GM19239 (cell line): ENCODE measurements at places on chromosomes 16 and 17.

- no peak for DNase-seq
Observed at GRCh38 chr16:71708696-71709095, 15.8 kb downstream of the PHLPP2 start.

- peak; percentile 67 for DNase-seq
Observed at GRCh38 chr16:89020068-89020924, 43.3 kb upstream of the CBFA2T3 start.

DNA sequence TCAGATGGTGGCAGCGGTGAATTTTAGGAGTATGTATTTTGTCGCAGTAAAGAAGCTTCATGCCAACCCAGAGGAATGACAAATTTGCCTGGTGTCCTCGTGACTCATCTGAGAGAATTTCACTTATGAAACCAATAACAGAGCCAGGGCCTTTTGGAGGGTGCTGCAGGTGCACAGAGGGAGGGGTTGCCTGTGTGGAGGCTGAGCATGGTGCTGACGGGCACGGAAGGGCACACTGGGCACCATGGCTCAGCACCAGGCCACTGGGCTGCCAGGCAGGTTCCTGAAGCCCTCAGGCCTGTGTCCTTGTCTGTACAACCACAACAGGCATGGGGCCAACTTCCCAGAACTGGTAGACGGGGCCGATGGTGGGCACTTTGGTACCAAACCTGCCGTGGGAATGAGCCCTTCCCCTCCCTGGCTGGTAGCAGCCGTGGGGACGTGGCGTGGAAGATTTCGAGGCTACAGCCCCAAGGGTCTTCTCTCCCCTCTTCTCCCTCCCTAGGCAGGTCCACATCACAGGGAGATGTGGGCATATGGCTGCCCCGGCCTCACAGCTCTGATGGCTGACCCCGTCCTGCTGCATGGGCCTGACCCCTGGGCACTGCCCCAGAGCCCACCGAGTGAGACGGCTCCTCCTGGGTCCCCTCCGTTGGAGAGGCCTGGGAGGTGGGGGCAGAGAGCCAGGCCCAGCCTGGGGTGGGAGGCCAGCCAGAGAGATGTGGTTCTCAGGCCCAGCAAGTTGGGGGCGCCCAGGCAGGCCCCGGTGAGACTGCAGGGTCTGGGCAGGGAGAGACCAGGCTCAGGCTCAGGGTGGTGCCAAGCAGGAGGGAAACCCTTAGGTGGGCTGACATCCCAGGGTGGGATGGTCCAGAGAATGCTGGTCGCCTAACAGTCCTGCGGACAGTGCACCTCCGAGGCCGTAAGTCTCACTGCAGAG lies 30.2 kb upstream of the ZNF469 start:
- DNase-seq = no peak

- no peak for DNase-seq
Observed at GRCh38 chr17:63345611-63346010, 100.5 kb downstream of the CYB561 start.

- no peak for DNase-seq
Observed at GRCh38 chr16:57273359-57273758, 11.1 kb downstream of the PLLP start.

- no peak for DNase-seq
Observed at GRCh38 chr17:56599088-56599487, 5.6 kb downstream of the NOG start.

DNA sequence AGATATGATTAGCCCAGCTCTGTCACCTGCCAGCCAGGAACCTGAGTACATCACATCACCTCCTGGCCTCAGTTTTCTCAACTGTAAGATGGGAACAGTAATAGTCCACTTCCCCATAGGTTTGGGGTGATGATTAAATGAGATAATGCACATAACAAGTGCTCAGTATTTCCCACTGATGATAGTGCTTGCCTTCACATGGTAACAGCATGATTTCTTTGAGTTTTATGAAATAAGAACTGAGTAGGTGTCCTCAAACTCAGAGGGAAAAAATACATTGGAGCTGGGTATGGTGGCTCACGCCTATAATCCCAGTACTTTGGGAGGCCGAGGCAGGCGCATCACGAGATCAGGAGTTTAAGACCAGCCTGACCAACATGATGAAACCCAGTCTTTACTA lies 30.1 kb upstream of the SNN start:
- DNase-seq = no peak

- DNase-seq = no peak
Observed at GRCh38 chr16:56639045-56639444, 579 bp downstream of the MT1A start.

- DNase-seq = no peak
Observed at GRCh38 chr17:69949973-69950695, 124.9 kb upstream of the KCNJ16 start.

- no peak for DNase-seq
Observed at GRCh38 chr16:19837331-19837980, 47.2 kb downstream of the GPRC5B start.

DNA sequence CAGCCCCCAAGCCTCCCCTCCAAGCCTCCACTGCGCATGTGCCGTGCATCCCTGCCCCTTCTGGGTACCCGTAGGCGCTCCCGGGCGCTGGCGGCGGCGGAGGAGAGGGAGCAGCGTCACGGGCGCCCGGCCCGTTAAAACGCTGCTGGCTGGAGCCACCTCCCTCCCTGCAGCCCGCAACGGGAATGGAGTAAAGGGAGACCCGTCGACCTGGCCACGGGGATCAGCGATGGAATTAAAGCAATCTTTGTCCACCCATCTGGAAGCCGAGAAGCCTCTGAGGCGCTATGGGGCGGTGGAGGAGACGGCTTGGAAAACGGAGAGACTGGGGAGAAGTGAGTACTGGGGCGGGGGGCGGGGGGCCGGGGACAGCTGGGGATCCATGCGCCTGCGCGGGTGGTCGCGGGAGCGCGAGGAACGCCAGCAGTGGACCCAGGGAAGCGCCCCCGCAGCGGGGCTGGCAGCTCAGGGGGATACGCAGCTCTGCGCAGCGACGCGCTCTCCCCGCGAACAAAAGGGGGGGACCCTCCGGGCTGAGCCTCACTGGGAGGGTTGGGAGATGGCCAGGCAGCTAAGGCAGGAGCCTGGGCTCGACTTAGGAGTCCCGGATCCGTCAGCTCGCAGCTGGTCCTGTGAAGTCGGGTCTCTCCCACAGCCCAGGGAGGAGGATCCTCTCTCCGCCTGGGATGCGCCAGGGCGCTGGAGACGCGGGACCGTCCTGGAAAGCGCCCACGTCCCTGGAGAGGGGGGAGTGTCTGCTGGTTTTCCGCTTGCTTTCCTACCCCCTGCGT lies at the start of gene BMERB1:
BMERB1 (plus strand) TSS at position 164 of the 791 bp plus-strand sequence; CDS start at position 230, 66 bp downstream.
- no peak for DNase-seq

GRCh38 chr17:15452746-15453145 lies 14.7 kb downstream of the CDRT4 start:
- no peak for DNase-seq

GRCh38 chr17:74842599-74843351 lies 16.9 kb downstream of the GRIN2C start:
- DNase-seq = peak; percentile 67

DNA sequence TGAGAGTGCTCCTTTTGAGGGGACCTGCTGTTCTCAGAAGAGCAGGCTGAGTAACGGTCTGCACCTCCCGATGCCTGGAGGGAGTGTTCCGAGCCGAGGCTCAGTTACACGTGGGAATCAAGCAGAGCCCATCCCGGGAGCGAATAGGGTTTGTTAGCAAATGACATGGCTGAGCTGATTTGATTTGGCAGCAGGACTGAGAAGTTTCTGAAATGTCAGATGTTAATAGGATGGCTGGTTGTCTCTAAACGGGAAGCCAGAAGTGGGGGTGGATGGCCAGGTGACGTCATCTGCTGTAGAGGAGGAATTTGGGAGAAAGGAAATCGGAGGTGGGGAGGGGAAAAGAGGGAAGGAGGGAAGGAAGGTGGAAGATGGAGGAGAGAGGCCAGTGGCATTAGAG lies 128.0 kb downstream of the RAP1GAP2 start:
- DNase-seq = no peak

DNA sequence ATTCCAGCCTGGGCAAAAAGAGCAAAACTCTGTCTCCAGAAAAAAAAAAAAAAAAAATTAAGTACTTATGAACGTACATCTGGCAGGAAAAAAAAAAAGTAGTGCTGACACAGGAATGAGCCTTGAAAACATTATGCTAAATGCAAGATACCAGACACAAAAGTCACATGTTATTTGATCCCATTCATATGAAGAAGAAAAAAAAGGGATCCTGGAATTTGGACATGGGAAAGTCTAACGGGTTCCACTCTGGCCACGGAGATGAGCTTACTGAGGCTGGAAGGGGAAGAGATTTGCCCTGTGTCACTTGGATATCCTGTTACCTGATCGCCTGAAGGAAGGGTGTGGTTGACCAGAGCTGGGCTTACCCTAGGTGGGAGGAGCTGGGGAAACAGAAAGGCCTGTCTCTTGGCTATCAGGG lies 251.9 kb downstream of the PARN start:
- no peak for DNase-seq
